ENCODE measurements at places on chromosomes 5 and 9. TPM values are rescaled to one million over a fixed set of nuclear protein-coding genes. Genes with fewer than 3 reads are reported as not detected.

DNA sequence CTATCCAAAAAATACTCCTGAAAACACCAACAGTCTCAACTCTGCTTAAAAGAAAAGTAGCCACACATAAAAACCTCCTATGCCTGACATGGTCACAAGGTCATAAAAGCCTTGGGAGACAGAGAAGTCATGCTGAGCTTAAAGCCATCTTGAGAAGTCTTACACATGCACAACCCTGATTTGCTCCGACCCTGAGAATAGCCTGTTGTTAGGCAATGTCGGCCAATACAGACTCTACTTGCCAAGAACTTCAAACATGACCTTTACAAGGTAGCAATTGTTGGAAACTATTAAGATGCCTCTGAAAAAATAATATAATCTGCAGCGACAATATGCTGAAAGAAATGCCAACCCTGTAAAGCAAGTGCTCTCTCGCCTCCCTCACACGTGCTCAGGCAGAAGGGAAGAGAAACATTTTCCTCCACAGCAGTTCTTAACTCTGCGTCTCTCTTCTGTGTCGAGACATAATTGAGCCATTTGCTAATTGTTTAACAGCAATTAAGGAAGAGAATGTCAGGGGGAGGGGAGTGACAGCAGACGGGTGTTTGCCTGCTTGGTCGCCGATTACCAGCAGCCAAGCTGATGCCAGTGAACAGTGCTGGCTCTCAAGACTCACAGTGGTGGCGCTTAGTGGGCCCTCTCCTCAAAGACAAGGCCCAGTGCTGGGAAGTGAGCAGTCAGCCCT, 393.6 kb downstream of the SPOCK1 start:
- no peak for DNase-seq

- DNase-seq = peak; percentile 74
Observed at GRCh38 chr5:2898661-2899060, 147.2 kb upstream of the IRX2 start.

Gene TEX48
- total RNA-seq = not detected

DNA sequence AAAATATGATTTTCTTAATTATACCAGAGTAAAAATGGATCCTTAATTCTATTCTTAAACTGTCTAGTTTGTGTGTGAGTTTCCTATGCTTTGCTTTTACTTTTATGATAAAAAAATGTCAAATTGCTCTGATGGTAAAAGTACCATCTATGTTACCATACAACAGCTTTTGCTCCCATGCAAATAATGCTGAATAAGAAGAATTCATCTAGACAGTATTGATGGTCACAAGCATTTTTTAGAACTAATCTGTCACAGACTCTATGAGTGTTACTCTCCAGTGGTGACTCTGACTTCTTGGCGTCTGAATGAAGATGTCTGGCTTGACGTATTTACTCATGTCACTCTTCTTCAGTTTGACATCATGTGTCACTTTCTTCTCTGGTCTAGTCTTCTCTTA, 608.1 kb upstream of the RORB start:
- DNase-seq = no peak

DNA sequence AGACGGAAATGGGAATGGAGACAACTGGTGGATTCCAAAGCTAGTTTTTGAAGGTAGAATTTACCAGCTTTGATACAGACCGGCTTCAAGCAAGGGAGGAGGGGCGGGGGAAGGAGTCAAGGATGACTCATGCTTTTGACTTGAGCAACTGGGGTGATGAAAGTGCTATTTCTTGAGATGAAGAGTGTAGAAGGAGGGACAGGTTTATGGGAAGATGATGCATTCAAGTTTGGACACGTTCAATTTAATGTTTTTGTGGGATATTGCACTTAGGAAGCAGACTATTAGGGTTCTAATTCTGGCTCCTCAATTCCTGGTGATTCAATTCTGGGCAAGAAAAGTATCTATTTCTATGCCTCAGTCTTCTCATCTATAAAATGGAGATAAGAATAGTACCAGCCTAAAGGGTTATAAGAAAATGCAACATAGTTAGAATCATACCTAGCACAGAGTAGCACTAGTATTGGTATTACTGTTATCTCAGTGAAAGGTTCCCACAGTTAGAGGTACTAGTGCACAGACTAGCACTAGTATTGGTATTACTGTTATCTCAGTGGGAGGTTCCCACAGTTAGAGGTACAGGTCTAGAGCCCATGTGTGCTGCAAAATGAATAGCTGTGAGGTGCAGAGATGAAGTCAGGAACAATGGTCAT, 4.6 kb downstream of the NIPAL4 start:
- no peak for DNase-seq

DNA sequence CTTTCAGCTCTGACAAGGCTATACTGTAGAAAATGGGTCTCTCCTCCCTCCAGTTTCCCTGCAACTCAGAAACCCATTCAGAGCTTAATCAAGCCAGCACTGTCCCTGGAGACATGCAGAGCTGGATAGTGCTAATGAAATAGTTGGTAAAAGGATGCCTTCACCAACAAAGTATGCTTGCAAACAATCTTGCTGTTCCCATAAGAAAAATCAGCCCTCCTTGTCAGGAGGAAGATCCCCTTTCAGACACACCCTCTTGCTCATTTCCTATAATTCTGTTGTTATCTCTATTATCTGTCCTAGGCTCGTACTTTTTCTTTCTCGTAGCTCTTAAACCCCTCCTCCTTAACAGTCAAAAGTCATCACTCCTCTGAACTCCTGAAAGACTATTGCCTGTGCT, 9.9 kb upstream of the OSMR start:
- DNase-seq = no peak

- no peak for DNase-seq
Observed at GRCh38 chr5:32542216-32543059, 42.9 kb upstream of the SUB1 start.

GRCh38 chr5:177133853-177134696, 502 bp downstream of the NSD1 start:
- no peak for DNase-seq

- DNase-seq = no peak
Observed at GRCh38 chr5:161676103-161676502, 9.4 kb upstream of the GABRA6 start.

DNA sequence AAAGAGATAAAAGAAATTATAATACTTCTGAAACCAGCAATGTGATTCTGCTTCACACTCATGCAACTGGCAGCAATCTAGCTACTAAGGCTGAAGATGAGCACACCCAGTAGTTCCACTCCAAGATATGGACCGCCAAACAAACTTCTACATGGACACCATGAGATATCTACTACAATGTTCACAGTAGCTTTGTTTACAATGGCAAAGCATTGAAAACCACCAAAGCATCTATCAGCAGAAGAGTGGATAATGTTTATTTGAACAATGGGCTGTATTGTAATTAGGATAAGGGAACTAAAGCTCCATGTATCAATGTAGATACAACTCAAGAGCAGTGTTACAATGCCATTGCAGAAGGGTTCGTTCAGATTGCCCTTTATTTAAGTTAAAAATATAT, 91.2 kb upstream of the ERBIN start:
- no peak for DNase-seq

Gene EGFL7
- 91.7 TPM for total RNA-seq

DNA sequence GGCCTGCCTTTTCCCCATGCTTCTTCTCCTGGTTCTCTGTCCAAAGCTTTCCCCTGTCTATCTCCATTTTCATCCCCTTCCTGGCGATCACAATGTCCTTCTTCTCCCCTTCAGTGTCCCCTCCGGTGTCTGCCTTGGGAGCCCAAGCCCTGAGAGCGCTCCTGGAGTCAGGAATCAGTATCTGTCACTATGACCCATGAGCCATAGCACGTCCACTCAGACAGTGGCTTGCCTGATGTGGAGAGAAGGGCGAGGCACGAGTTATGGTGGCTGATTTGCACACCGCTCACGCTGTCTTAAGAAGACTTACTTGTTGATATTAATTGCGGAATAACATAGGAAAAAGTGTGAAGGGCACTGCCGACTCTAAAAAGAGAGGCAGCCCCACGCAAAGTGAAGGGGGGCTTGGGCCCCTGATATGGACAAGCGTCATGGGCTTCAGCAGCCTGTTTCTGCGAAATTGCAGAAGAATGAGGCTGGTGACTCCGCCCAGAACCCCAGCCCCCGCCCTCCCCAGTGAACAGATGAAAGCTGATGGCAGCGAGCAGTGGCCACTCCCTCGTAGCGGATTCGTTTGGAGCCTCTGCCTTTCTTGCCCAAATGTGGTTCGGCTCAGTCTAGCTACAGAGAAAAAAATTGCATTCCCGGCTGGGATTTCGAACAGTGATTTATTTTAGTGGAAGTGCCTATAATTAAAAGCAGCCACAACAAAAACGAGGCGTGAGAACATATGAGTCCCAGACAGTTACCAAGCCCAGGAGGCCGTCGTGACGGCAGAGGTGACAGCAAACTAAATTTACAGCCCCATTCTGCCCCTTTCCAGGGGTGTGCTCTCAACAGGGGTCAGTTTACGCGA, 149.8 kb downstream of the ICE1 start:
- DNase-seq = peak; percentile 91

GRCh38 chr9:14650596-14650995, 42.6 kb downstream of the ZDHHC21 start:
- DNase-seq = no peak

- DNase-seq = no peak
Observed at GRCh38 chr5:158824241-158824882, 275.4 kb downstream of the EBF1 start.

GRCh38 chr5:67077296-67077695, 119.3 kb downstream of the CD180 start:
- no peak for DNase-seq

GRCh38 chr5:168073991-168074800, 217.2 kb upstream of the WWC1 start:
- no peak for DNase-seq

DNA sequence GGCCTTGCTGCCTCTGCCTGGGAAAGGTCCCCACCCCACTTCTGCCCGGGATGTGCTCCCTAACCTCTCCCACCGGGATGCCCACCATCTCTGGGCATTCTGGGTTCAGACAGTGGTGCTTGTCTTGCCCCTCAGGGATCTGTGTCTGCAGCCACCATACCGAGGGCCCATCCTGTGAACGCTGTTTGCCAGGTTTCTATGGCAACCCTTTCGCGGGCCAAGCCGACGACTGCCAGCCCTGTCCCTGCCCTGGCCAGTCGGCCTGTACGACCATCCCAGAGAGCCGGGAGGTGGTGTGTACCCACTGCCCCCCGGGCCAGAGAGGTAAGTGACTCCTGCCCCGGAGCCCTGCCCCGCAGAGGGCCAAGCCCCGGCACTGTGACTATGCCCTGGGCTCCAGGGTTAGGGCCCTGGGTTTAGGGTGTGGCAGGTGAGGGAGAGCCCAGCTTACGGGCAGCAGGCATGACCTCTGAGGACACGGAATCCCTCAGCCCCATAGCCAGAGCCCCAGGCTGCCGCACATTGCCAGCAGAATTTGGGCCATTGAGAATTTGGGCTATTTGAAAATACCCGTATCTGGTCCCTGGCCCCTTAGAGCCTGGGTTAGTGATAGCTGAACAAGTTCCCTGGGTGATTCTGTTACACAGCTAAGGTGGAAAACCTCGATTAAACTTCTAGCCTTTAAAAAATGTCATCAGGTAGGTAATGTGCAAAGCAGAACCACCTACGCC, 35.3 kb upstream of the AIF1L start:
- no peak for DNase-seq

DNA sequence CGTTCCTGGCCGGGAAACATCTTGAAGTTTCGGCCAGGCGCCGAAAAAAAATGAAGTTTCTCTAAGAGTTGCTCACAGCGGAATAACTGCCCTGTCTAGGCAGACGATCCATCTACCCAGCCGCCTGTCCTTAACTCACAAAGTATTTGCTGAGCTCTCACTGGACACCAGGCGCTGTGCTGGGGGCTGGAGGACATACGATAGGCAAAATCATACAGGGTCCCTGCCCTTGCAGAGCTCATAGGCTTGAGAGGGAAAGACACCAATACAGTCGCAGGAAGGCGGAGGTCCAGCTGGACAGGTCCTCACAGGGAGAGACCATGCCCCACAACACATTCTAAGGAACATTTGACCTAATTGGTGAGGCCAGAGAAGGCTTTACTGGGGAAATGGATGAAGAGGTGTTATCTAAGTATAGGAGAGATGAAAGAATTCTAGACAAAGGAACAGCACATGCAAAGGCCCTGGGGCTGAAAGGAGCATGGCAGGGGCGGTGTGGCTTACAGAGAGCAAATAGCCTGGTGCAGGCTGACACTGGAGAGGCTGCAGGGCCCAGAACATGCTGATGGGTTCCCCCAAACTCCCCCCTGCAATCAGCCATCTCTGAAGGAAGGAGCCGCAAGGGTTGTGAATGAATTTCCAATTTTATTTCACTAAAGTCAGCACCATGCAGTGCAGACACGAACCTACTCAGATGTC, 2.0 kb upstream of the MXD3 start:
- no peak for DNase-seq

- no peak for DNase-seq
Observed at GRCh38 chr5:74544811-74545210, 95.7 kb downstream of the ENC1 start.

DNA sequence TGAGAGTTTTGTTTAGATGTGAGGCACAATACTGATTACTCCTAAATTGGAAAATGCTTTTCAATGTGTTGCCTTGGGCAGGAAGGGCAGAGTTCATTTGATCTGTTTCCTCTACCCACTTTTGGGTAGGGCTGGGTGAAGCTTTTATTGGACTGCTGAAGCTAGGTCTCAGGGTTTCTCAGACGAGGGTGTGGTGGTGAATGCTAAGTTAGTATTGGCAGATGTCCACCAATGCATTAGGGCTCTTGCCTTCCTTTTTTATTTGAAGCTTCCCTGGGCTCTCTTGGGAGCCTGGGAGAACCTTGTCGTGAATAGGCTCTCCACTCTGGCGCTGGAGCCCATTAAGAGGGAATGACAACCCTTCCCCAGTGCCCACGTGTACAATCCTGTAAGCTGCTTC, 23.1 kb downstream of the SPTAN1 start:
- DNase-seq = no peak

DNA sequence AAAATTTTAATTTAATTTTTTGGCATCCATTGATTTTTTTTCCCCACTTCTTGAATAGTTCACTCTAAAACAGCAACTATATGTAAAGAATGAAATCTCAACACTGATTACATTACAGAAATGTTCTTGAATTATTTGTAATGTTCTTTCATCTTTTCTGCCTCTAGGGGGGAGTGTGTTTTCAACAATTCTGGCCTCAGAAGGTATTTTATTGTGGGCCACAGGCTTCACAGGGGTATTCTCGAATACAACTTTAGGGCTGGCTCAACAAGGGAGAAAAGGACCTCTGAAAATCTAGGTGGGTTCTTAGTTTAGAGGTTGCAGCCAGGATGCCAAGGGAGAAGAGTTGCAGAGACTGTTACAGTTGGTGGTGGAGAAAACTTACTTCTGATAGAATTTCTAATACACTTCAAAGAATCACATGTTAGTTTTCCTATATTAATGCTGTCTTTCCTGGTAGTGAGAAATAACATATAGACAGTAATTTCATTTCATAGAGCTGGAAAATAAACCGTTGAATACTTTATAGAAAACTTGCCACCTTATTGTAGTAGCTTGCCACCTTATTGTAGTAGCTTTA, 3.6 kb upstream of the NPR3 start:
- no peak for DNase-seq

DNA sequence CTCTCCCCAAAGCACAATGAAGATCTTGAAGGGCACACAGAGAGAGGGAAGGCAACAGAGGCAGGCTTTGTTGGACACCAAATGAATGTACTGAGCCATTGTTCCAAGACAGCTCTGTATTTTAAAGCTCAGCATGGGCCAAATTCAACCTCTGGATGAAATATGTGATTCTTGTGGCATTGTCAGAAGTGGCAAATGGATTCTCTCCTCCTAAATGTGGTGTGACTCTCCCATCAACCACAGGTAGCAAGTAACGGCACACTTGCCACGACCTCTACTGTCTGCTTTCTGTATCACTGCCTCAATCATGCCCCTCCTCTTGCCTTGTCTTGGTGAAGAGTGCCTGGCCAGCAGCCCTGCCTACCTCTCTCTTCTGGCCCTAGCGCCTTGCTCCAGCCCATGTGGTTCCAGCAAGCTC, 6.1 kb upstream of the MOB3B start:
- DNase-seq = no peak

Gene SLC45A2
- total RNA-seq = not detected

Gene RRAGA
- 94.3 TPM for total RNA-seq

Gene OMD
- 22.8 TPM for total RNA-seq
